Stimulated activated memory B cell treated with anti-CD40 and anti-IgM and Interleukin-4, amounts not matched to agents 10 μg/mL and 1 μg/mL and 100 μg/mL, for 72 hours (primary cell): ENCODE measurements at places on chromosomes 5 and 9.
A peak's percentile ranks its signal among the peaks of the same experiment; 100 is the strongest.

DNA sequence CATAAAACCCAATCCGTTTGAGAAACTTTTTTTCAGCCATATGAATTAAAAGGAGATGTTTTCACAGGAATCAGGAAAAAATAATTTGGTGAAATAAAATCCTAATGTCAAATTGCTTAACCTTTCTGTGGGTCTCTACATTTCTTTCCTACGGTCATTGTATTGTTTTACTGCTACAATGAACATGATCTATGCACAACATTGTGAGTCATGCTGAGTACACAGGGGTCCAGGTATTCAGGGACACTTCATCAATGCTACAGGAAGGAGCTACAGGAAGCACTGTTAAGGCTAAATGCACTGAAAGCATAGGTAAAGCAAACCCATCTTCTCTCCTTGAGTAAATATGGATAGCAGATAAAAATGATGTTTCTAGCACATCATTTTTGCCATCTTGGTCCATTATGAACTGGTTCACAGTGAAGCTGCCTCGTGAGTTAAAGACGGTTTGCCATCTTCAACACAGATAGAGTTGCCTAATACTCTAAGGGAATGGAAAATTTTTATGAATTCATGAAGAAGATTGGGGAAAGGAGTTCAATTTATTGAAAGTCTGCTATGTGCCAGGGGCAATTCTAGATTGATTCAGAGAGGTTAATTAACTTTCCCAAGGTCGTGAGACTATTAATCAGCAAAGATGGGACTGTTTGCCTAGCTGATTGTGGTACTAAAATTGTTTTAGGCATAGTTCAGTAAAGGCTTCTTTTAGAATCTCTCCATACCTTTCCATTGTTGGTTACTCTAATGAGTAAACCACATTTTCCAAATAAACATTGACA, 85.5 kb downstream of the DIRAS2 start:
- no peak for ATAC-seq

- ATAC-seq = no peak
These were observed 24.7 kb upstream of the TNIP1 start for GRCh38 chr5:151105561-151105960.

DNA sequence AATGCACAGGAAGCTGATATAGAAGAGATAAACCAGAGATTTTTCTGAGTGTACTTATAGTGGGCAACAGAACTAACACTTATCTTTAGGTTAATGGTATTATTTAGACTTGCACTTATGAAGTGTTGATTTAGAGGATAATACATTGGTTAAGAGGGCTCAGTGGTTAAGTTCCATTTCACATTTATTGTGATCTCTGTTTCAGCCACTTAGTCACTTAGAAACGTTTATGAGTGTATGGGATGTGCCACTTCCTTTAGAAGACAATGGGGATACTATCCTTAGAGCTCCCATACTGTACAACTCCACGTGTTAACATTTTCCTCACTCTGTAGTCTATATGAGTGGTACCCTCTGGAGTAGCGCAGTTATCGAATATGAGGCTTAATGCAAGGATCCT, 57.5 kb downstream of the PIP5K1B start:
- no peak for ATAC-seq

GRCh38 chr5:1174122-1174936, 27.1 kb upstream of the SLC6A19 start:
- no peak for ATAC-seq

DNA sequence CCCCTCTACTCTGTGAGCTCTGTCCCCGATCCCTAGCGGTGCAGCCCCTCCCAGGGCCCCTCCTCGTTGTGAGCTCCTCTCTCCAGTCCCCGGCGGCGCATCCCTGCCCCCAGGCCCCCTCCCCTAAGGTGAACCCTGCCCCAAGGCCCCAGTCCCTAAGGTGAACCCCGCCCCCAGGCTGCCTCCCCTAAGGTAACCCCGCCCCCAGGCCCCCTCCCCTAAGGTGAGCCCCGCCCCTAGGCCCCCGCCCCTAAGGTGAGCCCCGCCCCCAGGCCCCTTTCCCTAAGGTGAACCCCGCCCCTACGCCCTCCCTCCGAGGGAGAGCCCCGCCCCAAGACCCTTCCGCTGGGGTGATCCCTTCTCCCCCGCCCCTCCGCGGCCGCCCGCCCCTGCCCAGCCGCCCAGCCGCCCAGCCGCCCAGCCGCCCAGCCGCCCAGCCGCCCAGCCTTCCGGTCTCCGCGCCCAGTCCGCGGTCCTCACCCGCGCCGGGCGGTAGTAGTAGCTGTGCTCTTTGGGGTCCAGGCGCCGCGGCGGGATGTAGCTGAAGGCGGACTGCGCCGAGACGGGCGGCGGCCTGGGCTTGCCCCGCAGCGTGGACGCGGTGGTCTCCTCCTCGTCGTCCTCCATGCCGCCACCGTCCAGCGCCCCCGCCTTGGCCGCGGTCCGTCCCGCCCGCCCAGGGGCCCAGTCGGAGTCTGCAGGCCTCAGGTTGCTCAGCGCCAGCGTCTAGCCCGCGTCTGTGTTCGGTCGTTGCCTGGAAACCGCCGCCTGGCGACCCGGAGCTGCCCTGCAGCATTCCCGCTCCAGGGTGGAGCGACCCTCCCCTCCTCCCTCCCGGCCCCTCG, at the start of gene CFAP90:
Gene CFAP90 (minus strand): TSS at position 739 of the 845 bp plus-strand sequence. CDS start 112 bp downstream, at position 627.
- peak; percentile 61 for ATAC-seq

DNA sequence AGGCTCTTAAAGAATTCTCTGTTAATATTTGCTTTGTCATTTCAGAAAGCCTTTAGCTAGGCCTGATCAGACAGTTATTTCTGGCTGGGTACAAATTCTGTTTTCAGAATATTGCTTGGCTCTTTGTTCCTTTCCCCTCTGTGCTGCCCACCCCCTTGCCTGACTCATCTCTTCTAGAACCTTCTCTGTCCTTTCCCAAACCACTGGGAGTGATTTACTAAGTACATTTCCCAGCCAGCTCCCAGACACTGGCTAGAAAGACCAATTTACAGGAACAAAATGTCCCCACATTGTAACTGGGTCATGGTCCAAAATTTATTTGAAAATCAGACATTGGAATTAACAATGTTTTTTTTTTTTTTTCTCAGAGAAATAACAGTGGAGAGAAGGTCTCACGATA, 133.1 kb upstream of the MAP1B start:
- no peak for ATAC-seq

DNA sequence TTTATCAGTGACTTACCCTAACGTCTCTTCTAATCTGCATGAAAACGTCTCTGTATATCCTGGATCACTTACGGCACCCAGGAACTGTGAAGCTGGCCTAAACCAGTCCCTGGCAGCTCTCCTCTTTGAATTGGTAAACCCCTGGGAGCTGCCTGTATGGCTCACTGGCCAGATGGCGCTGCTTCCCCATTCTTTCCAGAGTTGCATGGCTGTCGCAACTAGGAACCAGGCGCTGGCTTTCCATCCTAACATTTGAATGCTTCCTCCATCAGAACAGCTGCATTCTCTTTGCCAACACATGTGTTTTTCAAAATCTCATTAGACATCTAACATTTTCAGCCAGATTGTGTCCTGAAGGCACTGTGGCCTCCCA, 8.0 kb upstream of the PCA3 start:
- ATAC-seq = no peak

- ATAC-seq = no peak
These were observed 31.3 kb upstream of the GRIA1 start for GRCh38 chr5:153459051-153459743.

GRCh38 chr5:71810471-71811195, 91.6 kb downstream of the CARTPT start:
- ATAC-seq = no peak
